ENCODE measurements at places on chromosomes 12 and 14. TPM values are rescaled to one million over a fixed set of nuclear protein-coding genes. Genes with fewer than 3 reads are reported as not detected.

Gene RHNO1
- 28.6 TPM for total RNA-seq

Gene SALL2
- total RNA-seq = 3.3 TPM

Gene HPD
- total RNA-seq = under 0.01 TPM

GRCh38 chr12:88052686-88053085, 23.5 kb upstream of the C12orf50 start:
- no peaks in the 10 kb centered on the region for H3K27me3 ChIP-seq
- H3K4me1 ChIP-seq = peaks cover 7% of the 10 kb centered on the region
- peaks cover 49% of the 10 kb centered on the region for H3K36me3 ChIP-seq
- no peak overlapping the region for H3K27ac ChIP-seq
- DNase-seq = no peak

DNA sequence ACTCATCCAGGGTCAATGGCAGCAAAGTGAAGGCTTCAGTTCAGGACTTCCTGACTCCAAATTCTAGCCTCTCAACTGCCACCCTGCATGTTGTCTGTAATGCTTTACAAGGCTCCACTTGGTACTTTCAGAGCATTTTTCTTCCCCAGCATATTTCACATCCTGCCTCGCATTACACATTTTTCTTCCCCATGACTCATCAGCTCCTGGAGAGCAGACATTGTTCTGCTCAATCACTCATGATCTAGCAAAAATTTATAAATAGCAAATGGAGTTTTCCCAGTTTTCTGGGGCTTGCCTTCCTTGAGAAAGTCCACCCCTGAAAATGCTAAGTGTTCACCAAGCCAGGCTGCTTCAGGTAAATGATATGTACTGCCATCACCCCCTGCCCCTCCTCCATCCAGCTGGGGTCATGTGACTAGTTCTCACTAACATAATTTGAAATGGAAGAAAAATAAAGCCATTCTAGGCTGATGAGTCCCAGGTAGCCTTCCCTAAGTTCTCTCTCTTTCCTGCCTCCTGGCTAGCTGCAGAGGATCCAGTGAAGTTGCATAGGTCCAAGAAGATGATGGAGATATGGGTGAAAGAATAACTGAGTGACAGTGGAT, 69.4 kb downstream of the ARMH4 start:
- H3K4me3 ChIP-seq = peak overlapping the region; percentile 31
- no peaks in the 10 kb centered on the region for H3K36me3 ChIP-seq
- peaks cover 29% of the 10 kb centered on the region for H3K4me1 ChIP-seq
- peak; percentile 75 for DNase-seq
- no peaks in the 10 kb centered on the region for H3K27me3 ChIP-seq
- peak overlapping the region; percentile 95 for H3K27ac ChIP-seq

DNA sequence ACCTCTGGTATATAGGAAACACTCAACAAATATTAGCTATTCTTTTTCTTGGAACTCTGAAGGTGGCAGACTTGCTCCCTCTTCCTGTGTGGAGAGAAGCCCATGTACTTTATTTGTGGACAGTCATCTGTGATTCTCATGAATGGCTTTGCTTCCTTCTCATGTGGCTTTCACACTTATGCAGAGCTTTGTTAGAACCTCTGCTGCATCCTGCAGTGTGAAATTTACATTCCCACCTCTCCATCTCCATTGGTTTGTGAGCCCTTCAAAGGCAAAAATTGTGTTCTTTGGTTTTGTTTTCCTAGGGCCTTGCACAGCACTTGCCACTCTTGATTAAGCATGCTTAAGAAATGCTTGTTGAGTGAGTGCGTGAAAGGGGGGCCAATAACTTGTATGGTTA, 51.9 kb downstream of the BICD1 start:
- no peaks in the 10 kb centered on the region for H3K27me3 ChIP-seq
- H3K4me3 ChIP-seq = no peak overlapping the region
- no peak for DNase-seq
- peaks cover 9% of the 10 kb centered on the region for H3K4me1 ChIP-seq
- H3K27ac ChIP-seq = no peak overlapping the region

GRCh38 chr12:91620992-91621391, 438.4 kb upstream of the DCN start:
- no peak overlapping the region for H3K4me3 ChIP-seq
- no peak for DNase-seq
- no peak overlapping the region for H3K27ac ChIP-seq
- H3K27me3 ChIP-seq = peaks cover 2% of the 10 kb centered on the region

DNA sequence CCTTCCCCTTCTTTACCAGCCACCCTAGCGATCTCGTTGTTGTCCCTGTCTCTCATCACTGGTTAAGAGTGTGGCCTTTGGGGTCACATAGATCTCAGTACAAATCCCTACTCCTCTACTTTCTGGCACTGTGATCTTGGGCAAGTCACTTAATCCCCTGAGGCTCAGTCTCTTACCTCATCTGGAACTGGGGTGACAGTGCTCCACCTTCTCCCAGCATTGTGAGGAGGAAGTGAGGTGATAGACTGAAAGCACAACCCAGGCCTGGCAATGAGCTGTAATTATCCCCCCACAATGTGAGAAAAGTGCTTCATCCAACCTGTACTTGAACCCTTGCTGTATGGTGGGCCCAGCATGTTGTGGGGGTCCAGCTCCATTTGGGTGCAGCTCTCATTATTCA, 48.0 kb downstream of the IRAK3 start:
- H3K27ac ChIP-seq = no peak overlapping the region
- H3K36me3 ChIP-seq = no peaks in the 10 kb centered on the region
- H3K27me3 ChIP-seq = no peaks in the 10 kb centered on the region
- H3K4me1 ChIP-seq = peaks cover 7% of the 10 kb centered on the region
- no peak for DNase-seq

- no peak overlapping the region for H3K27ac ChIP-seq
- peak; percentile 47 for DNase-seq
- H3K4me3 ChIP-seq = no peak overlapping the region
- H3K27me3 ChIP-seq = no peaks in the 10 kb centered on the region
- H3K4me1 ChIP-seq = no peaks in the 10 kb centered on the region
Observed at GRCh38 chr12:123280971-123281370, 9.3 kb upstream of the CDK2AP1 start.

DNA sequence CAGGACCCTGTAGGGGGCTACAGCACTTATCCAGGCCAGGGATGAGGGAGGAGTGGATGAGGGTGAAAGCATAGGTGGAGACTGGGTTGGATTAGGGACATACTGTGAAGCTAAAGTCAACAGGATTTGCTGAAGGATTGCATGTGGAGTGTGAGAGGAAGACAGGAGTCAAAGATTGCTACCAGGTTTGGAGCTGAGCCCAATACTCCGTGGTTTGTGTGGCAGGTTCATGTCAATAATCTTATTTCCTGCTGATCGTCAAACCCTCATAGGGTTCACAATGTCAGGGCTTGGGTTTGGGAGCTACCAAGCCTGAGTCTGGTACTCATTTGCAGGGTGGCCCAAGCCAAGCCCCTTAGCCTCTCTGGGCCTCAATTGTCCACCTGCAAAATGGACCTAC, 77.1 kb upstream of the PLXNC1 start:
- DNase-seq = no peak
- H3K27me3 ChIP-seq = no peaks in the 10 kb centered on the region
- peaks cover 9% of the 10 kb centered on the region for H3K4me1 ChIP-seq
- H3K27ac ChIP-seq = no peak overlapping the region
- H3K36me3 ChIP-seq = no peaks in the 10 kb centered on the region

DNA sequence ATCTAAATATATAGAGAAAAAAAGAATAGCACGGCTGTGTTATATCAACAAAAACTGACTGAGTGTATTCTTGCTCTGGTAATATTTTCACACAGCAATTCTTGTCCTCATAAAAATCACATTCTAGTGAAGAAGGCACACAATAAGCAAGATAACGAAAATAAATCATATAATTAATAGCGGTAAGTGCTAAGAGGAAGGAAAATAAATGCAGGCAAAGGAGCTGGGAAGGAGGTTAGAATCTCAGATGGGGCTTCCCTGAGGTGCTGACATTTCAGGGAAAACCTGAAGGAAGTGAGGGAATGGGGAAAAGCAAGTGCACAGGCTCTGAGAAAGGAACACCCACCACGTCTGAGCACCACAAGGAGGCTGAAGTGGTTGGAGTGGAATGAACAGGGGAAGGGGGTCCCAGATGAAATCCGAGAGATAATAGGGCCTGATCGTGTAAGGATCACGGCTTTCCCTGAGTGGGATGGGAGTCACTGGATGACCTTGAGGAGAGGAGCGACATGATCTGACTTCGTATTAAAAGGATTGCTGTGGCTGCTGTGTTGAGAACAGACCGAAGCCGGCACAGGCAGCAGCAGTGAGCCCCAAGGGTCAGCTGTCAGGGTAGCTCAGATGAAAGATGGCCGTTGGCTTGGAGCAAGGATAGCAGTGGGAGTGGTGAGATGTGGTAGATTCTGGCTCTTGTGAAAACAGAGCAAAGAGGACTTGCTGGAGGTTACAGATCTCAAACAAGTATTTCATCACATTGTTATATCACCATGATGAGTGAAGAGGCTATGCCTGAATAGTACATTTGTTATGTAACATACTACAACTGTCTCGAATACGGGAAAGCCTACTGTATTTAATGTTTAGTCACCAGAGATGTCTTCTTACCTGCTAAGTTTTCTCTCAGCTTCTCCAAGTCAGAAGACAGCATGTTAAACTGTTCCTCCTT, 67.1 kb upstream of the VPS33A start:
- no peak overlapping the region for H3K4me3 ChIP-seq
- peaks cover 54% of the 10 kb centered on the region for H3K36me3 ChIP-seq
- H3K27me3 ChIP-seq = no peaks in the 10 kb centered on the region
- DNase-seq = no peak
- no peaks in the 10 kb centered on the region for H3K4me1 ChIP-seq

DNA sequence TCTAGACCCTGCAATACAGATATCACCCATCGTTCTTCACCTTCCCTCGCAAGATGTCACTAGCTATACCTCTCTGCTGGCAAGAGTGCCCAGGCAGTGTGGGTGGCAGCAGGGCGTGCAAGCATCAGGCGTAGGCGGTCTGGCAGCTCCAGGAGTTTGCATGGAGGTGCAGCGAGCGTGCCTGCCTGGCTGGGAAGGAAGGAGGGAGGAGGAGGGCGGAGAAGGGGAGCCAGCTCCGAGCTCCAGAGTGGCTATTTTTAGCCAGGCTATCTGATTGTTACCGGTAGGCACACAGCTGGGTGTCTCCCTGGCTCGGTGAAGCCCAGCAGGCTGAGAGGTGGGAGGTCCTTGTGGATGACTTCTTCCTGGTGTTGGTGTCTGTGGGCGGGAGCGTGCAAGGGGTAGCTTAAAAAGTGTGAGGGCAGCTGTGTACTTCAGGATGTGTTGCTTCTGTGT, 6.2 kb downstream of the FOXJ2 start:
- peaks cover 41% of the 10 kb centered on the region for H3K4me1 ChIP-seq
- H3K4me3 ChIP-seq = peak overlapping the region; percentile 53
- peaks cover 36% of the 10 kb centered on the region for H3K36me3 ChIP-seq
- H3K27ac ChIP-seq = peak overlapping the region; percentile 24
- H3K27me3 ChIP-seq = no peaks in the 10 kb centered on the region
- peak; percentile 93 for DNase-seq

DNA sequence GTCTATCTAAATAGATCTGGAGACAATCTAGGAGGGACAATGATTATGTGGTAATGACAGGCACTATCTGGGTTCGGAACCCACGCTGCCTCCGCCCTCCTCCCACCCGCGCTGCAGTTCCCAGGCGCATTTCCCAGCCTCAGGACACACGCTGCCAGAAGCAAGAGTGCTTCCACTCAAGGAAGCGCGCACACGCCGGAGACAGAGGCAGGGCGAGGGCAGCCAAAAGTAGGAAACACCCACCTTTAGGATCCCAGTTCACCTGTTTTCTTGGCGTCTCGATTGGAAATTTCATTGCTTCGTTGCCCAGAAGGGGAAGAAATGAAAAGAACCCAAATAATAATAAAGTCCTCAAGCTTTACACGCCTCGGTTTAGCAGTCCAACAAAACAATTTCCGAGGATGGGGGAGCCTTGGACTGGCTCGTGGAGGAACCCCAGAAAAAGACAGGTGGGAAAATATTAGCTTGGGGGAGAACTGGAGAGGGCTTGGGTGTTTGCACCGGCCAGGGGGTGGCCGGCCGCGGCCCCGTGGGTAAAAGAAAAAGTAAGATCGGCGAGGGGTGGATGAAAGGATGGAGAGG, 474 bp downstream of the KCNK10 start:
- DNase-seq = peak; percentile 76
- H3K4me3 ChIP-seq = no peak overlapping the region
- H3K27me3 ChIP-seq = peaks cover 63% of the 10 kb centered on the region
- H3K36me3 ChIP-seq = no peaks in the 10 kb centered on the region

DNA sequence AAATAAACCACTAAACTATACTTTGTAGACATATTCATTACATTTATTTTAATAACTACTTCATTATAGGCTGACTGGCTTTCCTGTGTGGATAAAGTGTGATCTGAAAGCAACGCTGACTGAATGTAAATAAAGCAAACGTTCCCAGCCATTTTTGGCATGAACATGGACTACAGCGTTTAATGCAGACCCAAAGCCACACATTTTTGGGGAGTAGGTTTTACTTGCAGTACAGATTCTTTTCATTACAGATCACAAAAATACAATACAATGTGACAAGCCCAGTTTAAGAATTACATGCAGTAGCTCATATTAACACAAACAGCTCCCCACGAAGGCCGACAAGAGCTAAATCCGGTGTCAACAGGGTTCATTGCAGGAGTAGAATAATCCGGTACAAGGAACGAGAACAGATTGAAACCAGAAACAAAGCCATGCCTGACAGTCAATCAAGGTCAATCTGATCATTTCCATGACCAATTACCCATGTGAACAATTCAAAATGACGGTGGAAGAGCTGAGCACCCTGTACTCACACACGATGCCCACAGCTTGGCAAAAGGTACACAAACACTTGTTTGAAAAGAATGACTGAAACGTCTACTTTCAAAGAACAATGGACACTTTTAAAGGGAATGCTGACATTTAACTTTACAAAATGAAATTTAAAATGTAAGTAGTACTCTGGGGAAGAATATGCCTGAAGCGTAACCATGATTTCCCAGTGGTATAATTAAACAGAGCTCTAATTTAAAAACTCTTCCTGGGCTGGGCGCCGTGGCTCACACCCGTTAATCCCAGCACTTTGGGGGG, 5.3 kb downstream of the BAG5 start:
- DNase-seq = peak; percentile 76
- peak overlapping the region; percentile 38 for H3K27ac ChIP-seq
- H3K4me3 ChIP-seq = no peak overlapping the region
- peaks cover 35% of the 10 kb centered on the region for H3K36me3 ChIP-seq

- H3K36me3 ChIP-seq = no peaks in the 10 kb centered on the region
- no peak overlapping the region for H3K27ac ChIP-seq
- DNase-seq = no peak
- peaks cover 10% of the 10 kb centered on the region for H3K4me1 ChIP-seq
- no peak overlapping the region for H3K4me3 ChIP-seq
- H3K27me3 ChIP-seq = peaks cover 7% of the 10 kb centered on the region
Observed at GRCh38 chr14:23926543-23926942, 27.0 kb upstream of the DHRS4 start.

DNA sequence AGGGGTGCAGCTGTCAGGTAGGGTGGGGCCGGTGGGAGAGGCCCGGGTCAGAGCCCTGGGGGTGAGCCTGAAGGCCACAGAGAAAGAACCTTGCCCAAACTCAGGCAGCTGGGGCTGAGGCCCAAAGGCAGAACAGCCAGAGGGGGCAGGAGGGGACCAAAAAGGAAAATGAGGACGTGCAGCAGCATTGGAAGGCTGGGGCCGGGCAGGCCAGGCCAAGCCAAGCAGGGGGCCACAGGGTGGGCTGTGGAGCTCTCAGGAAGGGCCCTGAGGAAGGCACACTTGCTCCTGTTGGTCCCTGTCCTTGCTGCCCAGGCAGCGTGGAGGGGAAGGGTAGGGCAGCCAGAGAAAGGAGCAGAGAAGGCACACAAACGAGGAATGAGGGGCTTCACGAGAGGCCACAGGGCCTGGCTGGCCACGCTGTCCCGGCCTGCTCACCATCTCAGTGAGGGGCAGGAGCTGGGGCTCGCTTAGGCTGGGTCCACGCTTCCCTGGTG, 10.5 kb downstream of the MMP14 start:
- peaks cover 54% of the 10 kb centered on the region for H3K36me3 ChIP-seq
- H3K4me1 ChIP-seq = peaks cover 67% of the 10 kb centered on the region
- no peaks in the 10 kb centered on the region for H3K27me3 ChIP-seq
- DNase-seq = peak; percentile 56
- no peak overlapping the region for H3K4me3 ChIP-seq
- peak overlapping the region; percentile 93 for H3K27ac ChIP-seq
